ENCODE measurements at places on chromosomes 2 and 18.

- DNase-seq, result no peak
Measured at GRCh38 chr2:176174824-176175708, 13.4 kb upstream of the HOXD1 start.

GRCh38 chr2:112149866-112150435 lies 11.8 kb downstream of the FBLN7 start:
- no peak for DNase-seq

DNA sequence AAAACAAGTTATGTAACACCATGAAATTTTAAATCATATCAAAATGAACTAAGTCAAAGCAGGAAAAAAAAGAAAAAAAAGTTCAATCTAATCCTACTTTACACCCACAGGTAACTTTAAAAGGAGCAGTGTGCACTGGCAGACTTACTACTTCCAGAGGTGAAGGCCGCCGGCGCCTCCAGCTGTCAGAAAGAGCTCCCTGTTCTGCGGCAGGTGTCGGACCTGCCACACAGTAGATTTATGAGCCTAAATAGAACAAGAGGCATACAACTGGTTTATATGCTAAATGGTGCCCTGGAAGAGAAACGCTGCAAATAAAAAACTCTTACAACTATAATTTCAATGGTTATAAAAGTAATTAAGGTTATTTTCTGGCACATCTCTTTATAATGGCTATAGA lies 23.1 kb upstream of the PNO1 start:
- no peak for DNase-seq

DNA sequence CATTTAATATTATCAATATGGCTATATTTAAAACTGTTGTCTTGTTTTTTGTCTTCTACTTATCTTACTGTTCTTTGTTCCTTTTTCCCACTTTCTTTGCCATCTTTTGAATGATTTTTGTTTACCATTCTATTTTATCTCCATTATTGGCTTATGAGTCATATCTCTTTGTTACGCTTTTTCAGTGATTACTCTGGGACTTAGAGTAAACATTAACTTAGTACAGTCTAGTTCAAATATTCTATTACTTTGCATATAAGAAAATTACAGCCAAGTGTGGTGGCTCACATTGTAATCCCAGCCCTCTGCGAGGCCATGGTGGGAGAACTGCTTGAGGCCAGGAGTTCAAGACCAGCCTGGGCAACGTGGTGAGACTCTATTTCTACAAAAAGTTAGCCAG lies 26.1 kb downstream of the ADCY3 start:
- no peak for DNase-seq

DNA sequence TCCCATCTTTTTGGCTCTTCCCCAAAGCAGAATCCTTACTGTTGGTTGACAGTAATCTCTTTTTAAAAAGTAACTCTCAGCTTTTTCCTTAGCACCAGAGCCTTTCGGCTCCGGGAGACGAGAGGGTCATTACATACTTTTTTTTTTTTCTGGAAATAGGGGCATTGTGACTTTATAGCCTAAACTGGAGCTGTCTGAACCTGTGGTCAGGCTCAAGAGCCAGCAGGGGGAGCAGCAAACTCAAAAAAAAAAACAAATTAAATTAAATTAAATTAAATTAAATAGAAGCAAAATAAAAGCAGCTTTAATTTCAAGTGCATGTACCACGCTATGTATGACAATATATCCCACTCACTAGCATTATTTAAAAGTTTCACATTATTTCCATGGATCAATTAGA lies 156.6 kb downstream of the DTNA start:
- peak; percentile 47 for DNase-seq

Data from AG20443 (cell line).